ENCODE measurements at places on chromosomes 3 and 15.

- peak; percentile 84 for DNase-seq
Measured at GRCh38 chr15:75452865-75453702, 1.6 kb upstream of the SIN3A start.

GRCh38 chr3:37307321-37307720 is 132.9 kb upstream of the LRRFIP2 start:
- no peak for DNase-seq

DNA sequence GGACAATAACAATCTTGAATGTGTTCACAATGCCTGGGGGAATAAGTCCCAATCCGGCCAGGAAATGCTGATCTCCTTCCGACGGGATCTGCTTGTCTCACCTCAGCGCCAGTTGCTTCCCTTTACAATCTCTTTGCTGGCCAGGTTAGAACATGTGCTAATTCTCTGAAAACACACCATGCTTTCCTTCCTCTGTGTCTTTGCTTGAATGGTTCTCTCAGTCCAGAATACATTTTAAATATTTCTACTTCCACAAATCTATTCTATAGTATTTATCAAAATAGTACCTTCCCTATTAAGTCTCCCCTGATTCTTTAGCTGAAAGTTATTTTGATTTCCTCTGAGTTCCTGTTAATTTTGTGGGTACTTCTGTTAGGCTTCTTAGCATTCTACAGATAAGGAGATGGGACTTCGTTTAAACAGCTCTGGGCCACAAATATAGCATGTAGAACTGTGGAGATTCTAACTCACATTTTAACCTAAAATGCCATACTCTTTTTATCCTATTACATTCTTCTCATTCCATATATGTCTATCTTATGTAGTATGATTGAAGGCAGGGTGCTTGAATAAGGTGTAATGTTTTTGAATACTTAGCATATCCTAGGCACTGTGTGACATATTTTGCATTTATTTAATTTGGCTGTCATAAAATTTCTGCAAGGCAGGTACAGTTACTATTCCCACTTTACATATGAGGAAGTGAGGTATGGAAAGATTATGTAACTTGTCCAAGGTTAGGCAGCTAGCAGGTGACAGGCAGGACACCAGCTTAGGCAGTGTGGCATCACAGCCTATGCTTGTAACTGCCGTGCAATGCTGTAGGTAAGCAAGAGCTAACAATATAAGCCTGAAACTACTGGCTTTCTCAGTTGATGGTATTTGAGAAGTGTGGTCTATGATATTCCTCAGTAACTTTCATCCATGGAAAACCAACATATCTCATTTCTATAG is 299.8 kb downstream of the LPP start:
- no peak for DNase-seq

GRCh38 chr3:12984023-12984823 is 89.0 kb downstream of the IQSEC1 start:
- no peak for DNase-seq

- no peak for DNase-seq
Measured at GRCh38 chr3:111864821-111865656, 6.0 kb downstream of the PHLDB2 start.

DNA sequence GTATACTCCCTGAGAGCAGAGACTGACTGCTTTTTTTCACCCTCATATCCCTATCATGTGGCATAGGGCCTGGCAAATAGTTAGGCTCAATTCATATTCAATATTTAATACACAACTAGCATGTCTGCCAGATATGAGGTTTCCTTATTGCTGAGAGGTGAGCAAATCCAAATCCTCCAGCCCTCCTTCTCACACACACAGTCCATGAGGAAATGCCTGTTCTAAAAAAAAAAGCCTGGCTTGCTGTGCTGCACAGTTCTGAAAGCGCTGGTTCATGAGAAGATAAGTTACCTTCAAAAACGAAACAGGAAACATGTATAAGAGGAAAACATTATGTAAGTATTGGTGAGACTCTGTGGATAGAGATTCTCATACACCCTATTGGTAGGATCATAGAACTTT is 15.5 kb upstream of the ACAP2 start:
- DNase-seq = no peak

DNA sequence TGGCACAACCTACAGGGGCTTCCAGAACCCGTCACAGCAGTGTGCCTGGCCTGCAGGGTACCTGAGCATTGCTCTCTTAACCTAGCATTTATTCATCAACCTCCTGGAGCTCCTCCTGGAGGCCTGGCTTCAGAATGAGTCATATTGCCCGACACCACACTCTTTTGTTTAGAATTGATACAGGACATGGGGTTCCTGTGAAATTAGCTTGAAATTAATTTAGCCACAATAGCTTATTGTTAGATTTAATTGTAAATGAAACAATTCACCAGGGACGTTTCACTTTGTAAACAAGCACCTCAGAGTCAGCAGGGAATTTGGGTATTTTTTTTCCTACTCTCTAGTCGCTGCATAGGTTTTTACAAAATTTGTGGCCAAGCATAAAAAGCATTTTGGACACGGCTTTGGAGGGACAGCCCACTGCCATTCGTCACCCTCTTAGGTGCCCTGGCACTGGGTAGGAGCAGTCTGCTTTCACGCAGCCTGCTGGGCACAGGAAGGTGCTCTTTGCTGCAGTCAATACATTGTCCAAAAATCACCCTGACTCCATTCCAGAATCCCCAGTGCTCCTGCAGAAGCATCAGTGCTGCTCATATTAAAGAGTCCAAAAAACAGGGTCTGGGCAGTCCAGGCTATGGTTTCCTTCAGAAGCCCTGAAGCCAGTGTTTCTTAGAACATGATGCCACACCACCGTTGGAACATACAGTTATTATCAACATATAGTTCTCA is 60.8 kb upstream of the MEF2A start:
- no peak for DNase-seq

GRCh38 chr15:72113347-72114031 is 4.5 kb downstream of the MYO9A start:
- no peak for DNase-seq

- no peak for DNase-seq
Measured at GRCh38 chr15:70670680-70671079, 92.7 kb downstream of the UACA start.

DNA sequence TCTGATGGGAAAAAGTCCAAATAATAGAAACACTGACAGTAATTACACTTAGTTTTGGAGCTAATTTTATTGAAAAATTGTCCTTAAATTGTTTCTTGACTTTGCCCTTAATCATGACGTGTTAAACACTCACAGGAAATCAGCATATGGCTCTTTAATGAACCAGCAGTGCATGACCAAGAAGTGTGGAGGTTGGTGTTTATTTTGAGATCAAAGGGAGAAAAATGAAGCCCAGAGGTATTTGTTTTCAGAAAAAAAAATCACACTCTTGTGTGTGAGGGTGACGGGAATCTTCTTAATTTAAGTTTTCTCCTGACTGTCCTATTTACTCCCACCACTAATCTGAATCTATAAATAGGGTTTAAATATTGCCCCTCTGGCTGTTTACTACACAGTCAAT is 28.8 kb upstream of the SYNM start:
- no peak for DNase-seq

DNA sequence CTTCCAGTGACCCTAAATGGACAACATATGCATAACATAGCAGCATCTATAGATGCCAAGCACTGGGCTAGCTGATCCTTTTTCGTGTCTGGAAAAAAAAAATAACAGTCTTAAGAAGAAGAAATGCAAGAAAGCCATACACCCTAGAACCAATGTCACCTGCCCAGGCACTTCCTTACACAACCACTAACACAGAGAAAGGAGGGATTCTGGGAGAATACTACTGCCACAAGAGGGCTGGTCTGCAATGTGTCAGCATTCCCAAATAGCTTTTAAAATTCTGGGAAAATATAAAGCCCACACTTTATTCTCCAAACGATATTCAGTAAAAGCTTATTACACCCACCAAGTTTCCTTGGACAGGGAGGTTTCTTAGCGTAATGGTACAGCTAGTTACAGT is 271.2 kb downstream of the TBL1XR1 start:
- DNase-seq = no peak

DNA sequence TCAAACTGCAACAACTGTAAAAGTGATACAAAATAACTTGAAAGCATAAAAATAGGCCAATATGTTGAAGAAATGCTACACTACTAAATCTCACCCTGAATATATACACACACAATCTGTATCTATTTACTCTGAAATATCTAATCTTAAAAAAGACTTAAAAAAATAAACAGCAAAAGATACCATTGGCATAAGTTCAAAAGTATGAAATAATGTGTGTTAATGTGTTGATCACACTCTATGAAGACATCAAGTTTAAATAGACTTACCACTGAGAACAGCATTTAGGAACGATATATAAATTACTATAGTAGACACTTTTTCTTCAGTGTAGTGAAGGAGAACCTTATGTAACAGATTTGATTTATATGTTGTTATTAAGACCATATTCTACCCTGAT is 14.1 kb upstream of the SATB1 start:
- no peak for DNase-seq
